ENCODE measurements at places on chromosomes 4 and X. TPM values are rescaled to one million over a fixed set of nuclear protein-coding genes. Genes with fewer than 3 reads are reported as not detected.

ADRA2C gene
- total RNA-seq = 0.18 TPM

TECRL gene
- not detected for total RNA-seq

DNA sequence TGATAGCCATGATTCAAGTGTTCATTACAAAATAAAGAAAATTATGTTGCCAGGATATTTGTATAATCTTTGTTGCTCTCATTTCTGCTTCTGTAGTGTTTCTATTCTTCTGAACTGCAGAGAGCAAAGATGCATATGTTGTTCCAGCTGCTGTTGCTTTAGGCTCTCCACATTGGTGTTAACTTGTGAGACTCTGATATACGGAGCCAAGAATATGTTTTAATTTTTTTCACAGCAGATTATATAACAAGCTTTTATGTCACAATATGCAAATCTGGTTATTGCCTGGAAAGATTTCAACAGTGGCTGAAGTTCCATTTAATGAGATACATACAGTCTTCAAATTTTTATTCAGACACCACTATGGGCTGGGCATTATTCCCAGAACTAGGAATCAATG, 655.0 kb downstream of the GRXCR1 start:
- DNase-seq = no peak

GRCh38 chr4:45527160-45527559, 596.7 kb downstream of the GABRG1 start:
- no peak for DNase-seq

PLAC8 gene
- 124 TPM for total RNA-seq

- DNase-seq = peak; percentile 42
Measured at GRCh38 chrX:154457491-154458115, 478 bp upstream of the PLXNA3 start.

- DNase-seq = no peak
Measured at GRCh38 chrX:21932292-21933002, 8.1 kb upstream of the SMS start.

DNA sequence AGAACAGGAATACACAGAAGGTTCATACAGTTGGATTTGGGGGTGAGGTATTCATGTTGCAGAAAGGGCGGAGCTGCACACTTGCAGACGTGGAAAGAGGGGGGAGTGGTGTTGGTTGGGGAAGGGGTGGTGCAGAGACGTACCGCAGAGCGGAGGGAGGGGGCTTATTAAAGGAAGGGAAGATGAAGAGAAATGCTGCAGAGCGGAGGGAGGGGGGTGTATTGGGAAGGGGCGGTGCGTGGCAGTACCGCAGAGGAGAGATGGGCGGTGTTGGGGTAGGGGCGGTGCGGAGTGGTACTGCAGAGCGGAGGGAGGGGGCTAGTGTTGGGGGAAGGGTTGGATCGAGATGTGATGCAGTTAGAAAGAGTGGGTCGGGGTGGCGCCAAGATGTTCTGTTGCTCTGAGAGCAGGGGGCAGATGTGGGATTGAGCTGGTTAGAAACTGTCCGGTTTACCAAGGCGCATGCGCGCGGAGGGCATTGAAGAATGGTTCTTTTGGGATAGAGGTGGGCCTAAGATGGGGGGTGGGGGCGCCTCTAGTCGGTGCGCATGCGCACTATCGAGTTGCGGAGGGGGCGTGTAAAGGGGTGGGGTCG, 900 bp downstream of the TRO start:
- peak; percentile 14 for DNase-seq

ASB9 gene
- 0.23 TPM for total RNA-seq

GRCh38 chr4:68272380-68272779, 26.9 kb upstream of the TMPRSS11B start:
- DNase-seq = no peak

- no peak for DNase-seq
Measured at GRCh38 chr4:174058846-174059245, 224.6 kb downstream of the FBXO8 start.

GRCh38 chr4:152325831-152326230, 210.1 kb downstream of the FBXW7 start:
- DNase-seq = no peak

APLN gene
- not detected for total RNA-seq

MAGEA8 gene
- not detected for total RNA-seq

USP17L15 gene
- total RNA-seq = not detected

DNA sequence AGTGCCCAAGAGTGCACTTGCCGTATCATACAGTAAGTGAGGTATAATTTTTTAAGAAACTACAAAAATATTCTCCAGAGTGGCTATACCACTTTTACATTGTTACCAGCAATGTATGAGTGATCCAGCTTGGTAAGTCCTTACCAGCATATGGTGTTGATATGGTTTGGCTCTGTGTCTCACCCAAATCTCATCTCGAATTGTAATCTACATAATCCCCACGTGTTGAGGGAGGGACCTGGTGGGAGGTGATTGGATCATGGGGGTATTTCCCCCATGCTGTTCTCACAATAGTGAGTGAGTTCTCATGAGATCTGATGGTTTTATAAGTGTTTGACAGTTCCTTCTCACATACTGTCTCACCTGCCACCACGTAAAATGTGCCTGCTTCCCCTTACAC, 44.8 kb downstream of the RBMX start:
- DNase-seq = no peak

UNC5C gene
- total RNA-seq = not detected

HEPH gene
- 0.39 TPM for total RNA-seq

- DNase-seq = no peak
Measured at GRCh38 chr4:184288451-184289178, 70.9 kb upstream of the ENPP6 start.

SCLT1 gene
- 20.8 TPM for total RNA-seq

GRCh38 chrX:119381349-119381944, 17.7 kb upstream of the SLC25A43 start:
- DNase-seq = no peak

SLC34A2 gene
- 1.9 TPM for total RNA-seq

DNA sequence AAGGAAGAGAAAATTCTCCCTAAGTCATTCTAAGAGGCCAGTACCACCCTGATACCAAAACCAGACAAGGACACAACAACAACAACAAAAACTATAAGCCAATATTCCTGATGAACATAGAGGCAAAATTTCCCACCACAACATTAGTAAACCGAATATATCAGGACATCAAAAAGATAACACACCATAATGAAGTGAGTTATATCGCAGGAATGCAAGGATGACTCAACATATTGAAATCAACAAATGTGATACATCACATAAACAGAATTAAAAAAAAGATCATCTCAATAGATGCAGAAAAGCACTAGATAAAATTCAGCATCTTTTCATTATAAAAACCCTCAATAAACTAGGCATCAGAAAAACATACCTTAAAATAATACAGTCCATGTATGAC, 1844.4 kb upstream of the PCDH10 start:
- DNase-seq = no peak

CCSER1 gene
- total RNA-seq = 0.54 TPM

- DNase-seq = no peak
Measured at GRCh38 chr4:148857239-148857972, 415.2 kb upstream of the NR3C2 start.

- DNase-seq = no peak
Measured at GRCh38 chr4:186953599-186954260, 230.1 kb upstream of the FAT1 start.

ZIC3 gene
- not detected for total RNA-seq

DNA sequence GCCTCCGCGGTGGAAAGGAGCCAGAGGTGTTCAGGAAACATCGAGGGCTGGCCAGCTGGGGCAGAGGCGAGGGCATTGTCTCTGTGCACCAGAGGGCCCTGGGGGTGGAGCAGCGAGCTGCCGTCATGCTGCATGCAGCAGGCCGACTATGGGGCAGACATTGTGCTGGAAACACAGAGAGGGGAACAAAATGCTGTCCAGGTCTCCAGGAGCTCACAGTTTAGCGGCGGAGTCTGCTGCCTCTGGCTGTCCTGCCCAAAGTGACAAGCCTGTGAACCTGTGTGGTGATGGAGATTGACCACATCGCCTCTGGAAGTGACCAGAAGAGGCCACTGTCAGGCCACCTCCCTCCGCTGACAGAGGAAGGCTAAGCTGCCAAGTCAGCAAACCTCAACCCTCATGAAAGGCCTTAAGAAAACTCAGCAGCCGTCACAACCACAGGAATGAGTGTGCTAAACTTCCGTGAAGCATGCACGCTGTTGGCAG, 20.1 kb upstream of the SASH3 start:
- peak; percentile 40 for DNase-seq

DNA sequence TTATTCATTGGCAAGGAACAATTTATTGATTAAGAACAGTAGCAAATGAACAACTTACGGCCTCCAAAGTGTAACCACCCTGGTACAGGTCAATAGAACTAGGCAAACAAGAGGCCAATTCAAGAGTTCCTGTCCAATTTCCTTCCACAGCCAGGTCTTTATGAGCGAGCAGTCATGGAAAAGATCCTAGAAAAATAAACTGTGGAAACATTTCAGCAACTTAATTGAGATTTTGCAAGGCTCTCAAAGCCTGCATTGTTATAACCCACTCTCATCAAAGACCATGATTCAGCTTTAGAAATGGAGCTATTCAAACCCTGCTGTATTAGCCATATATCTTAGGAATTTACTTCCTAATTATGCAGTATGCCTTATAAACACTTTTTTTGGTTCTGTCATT, 43.6 kb downstream of the UNC5C start:
- no peak for DNase-seq

CT45A5 gene
- not detected for total RNA-seq

COL25A1 gene
- not detected for total RNA-seq

- no peak for DNase-seq
Measured at GRCh38 chr4:14583331-14583730, 418.9 kb upstream of the CPEB2 start.

DNA sequence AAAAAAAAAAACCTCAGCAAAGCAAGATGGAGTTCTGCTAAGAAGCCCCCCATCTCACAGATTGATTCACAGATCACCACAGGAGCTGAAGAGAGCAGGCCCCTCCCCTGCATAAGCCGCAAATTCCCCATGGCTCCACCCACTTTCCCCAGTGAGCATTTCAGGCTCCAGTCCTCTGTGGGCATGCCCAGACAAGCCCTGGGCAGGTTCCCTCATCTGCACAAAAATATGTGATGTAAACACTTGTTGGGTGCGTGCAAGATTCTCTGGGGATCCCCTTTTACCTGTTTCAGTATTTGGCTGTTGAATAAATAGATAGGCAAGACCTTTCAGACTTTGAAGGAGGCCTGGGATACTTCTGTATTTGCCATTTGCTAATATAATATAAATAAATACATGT, 514.3 kb downstream of the PCDH7 start:
- no peak for DNase-seq

DNA sequence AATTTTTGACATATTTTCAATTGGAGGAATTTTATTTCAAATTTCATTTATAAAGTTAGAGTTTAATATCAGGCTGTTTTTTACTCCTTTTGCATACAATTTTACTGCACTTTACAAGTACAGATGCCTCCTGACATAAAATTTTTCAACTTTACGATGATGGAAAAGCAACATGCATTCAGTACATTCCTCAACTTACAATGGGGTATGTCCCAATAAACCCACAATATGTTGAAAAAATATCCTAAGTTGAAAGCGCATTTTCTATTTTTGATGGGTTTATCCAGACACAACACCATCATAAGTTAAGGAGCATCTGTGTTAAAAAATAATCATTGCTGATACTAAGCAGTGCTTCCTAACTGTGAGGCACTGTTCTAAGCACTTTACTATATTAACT, 4.3 kb downstream of the KLHL5 start:
- DNase-seq = no peak

GRCh38 chr4:130368668-130369067, 1272.7 kb downstream of the C4orf33 start:
- no peak for DNase-seq

GRCh38 chr4:80010316-80010715, 62.7 kb downstream of the ANTXR2 start:
- no peak for DNase-seq

DNA sequence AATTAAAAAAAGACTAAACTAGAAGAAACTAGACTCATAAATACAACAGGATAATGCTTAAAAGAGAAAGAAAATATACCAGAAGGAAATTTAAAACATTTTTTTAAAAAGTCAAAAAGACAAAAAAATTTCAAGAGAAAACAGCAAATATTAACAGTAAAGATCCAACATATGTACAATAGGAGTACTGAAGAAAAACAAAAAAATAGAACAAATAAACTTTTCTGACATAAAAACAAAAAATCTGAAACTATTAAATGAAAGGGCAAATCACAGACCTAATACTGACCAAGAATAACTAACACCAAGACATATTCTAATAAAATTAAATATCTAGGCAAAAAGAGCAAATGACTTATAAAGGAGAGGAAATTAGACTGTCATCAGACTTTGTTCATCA, 11.5 kb downstream of the DNAJB14 start:
- no peak for DNase-seq

PLXNB3 gene
- 0.39 TPM for total RNA-seq

DNA sequence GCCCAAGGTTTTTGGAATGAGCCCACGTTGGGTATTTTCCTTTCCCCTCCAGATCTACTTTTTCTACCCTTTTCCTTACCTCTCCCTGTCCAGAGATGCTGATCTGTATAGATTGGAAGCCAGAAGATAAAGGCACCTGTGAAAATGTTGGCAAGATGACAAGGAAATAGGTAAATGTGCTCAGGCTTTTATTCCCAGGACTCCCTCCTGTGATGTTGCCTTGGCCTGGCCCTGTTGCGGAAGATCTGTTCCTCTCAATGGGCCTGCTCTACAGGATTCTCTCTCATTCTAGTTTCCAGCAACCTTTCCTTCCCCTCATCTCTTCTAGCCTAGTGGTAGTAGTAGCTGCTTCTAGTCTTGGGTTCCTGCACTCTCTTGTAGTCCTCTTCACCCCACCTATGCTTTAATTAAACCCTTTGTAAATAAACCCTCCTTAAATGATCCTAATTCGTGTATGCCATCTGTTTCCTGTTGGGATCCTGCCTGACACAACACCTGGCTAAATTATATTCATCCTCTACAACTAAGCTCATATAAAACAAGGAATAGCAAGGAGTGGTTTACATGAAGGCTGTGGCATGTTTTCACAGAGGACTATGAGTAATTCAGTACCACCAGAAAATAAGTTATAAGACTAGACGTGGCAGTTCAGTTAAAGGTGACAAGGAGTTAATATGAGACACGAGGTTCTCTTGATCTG, 95.7 kb upstream of the MAOA start:
- DNase-seq = no peak

- DNase-seq = no peak
Measured at GRCh38 chr4:8105306-8106100, 53.1 kb downstream of the ABLIM2 start.

RBM46 gene
- not detected for total RNA-seq

DNA sequence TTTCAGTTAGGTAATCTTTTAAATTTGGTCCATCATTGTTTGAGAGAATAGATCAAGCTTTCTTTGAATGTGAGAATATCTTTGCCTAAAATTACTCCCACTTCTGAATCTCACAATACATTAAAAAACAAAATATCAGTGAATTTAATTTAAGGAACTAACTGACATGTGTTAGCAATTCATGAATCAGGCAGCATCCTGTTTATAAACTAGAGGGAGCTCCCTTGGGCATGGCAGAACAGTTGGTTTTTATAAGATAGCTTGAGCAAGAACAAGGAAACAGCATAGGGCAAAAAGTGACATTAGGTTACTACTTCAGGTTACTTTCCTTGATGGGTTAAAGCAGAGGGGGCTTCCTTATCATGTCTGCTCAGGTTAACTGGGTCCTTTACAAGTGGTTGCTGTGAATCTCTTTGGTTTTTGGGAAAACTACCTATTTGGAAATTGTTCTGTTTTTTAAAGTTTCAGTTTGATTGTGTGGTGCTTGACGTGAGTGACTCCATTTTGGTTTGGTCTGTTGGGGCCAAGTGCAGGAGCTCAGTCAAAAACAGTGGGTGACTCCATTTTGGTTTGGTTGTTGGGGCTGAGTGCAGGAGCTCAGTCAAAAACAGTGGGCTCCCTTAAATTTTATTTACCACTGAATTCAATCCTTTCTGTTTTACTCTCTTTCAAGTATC, 68.0 kb downstream of the PPEF2 start:
- no peak for DNase-seq

SPIN4 gene
- total RNA-seq = 1.2 TPM

PDK3 gene
- 20.7 TPM for total RNA-seq

Data from T-cell (primary cell).